Type B pancreatic cell (in vitro differentiated cells): ENCODE measurements at places on chromosomes 6 and 20.

GRCh38 chr6:113357041-113357440 is 500.1 kb upstream of the MARCKS start:
- no peak for DNase-seq

GRCh38 chr6:53813801-53814200 is 19.0 kb downstream of the LRRC1 start:
- no peak for DNase-seq

- no peak for DNase-seq
These were observed 374.8 kb downstream of the QKI start for GRCh38 chr6:163789199-163789810.

GRCh38 chr6:21899708-21900107 is 306.2 kb downstream of the SOX4 start:
- DNase-seq = no peak

DNA sequence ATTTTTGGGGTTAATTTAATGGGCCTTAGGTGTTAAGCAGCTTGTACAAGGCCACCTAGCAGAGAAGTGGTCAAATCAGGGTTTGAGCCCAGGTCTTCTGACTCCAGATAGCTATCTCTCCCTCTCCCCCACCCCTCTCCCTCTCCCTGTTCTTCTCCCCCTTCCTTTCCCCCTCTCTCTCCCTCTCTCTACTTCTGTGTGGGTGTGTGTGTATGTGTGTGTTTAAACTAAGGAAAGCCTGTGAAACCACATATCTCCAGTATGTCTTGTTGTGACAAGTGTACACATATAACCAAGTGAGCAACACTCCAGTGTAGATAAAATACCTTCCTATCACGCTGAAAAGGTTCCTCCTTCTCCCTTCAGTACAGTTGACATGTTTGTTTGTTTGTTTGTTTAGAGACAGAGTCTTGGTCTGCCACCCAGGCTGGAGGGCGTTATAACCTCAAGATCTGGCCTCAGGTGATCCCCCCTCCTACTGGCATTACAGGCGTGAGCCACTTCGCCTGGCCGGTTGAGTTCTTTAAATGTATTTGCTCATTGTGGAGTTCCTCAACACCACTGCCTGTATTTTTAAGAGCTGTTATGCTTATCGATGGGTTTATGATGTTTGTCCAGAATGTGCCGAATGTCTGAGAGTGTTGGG is 140.4 kb downstream of the JARID2 start:
- DNase-seq = no peak

DNA sequence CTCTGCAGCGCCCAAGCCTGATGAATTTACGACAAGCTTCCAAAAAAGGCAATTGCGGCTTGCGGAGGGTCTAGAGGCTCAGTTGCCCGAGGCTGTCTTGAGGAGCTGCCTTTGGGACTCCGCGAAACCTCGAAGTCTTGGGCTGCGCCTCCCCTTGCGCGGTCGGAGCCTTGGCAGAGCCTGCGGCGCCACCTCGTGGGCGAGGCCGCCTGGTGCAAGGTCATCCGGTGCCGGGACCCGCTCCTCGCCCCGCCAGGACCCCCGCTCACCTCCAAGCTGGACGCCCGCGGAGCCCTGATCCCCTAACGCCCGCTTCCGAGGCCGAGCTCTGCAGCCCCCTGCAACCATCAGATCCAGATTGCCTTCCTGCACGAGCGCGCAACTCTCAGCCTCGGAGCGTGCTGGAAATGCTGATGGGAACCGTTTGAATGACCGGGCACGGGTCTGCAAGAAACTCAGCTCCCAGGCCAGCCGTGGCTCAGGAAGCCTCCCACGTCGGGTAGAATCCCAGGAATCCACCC is 14.9 kb upstream of the FAM210B start:
- DNase-seq = peak; percentile 81

GRCh38 chr6:35166520-35166919 is 25.4 kb upstream of the TCP11 start:
- DNase-seq = no peak

DNA sequence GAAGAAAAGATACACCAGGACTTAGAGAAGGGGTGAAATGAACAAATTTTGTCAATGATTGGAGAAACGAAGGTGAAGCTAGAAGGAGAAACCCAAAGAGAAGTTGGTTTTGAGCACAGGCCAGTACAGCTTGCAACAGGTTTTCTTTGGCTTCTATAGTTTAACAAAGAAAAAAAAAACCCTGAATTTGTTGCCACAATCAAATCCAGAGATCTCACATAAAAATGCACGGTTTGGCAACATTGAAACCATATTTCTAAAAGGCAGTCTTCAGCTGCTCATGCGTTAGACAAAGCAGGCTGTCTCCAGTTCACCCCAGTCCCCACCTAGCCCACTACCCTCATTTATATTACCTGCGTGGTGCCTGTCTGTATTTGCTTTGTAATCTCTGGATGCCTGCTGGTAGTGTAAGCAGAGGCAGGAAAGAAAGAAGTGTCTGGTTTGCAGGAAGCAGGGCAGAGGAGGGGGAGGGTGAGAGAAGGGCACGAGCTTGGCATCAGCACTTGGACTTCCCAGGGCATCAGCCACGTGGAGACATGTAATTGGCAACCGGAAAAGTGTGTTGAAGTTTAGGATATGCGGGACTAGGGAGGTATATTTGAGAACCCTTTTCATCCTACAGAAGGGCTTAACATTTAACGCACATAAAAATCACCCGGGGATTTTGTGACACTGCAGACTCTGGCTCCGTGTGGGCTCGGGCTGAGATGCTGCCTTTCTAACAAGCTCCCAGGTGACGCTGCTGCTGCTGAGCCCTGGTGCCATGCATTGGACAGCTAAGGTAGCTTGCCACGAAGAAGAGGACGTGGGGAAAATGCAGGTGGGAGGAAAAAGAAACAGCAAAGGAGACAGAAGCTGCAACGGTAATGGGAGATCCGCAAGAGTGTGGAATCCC is 14.4 kb downstream of the PFDN4 start:
- no peak for DNase-seq

DNA sequence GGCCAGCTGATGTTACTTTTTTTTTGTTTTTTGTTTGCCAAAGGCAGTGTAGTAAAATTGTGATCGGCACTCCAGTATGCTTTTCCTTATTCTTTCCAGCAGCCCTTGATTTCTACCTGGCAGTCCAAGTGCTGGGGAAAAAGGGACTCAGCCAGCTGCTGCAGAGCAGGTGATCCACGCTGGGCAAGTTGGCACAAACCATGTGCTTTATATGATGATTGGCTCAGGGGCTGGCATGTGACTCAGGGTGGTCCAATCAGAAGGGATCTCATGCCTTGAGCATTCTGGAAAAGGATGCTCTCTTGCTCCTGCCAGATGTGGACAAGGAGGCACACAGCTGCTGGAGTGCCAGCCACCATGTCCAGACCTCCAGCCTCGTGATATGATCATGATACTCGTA is 54.5 kb downstream of the SULF2 start:
- DNase-seq = no peak

DNA sequence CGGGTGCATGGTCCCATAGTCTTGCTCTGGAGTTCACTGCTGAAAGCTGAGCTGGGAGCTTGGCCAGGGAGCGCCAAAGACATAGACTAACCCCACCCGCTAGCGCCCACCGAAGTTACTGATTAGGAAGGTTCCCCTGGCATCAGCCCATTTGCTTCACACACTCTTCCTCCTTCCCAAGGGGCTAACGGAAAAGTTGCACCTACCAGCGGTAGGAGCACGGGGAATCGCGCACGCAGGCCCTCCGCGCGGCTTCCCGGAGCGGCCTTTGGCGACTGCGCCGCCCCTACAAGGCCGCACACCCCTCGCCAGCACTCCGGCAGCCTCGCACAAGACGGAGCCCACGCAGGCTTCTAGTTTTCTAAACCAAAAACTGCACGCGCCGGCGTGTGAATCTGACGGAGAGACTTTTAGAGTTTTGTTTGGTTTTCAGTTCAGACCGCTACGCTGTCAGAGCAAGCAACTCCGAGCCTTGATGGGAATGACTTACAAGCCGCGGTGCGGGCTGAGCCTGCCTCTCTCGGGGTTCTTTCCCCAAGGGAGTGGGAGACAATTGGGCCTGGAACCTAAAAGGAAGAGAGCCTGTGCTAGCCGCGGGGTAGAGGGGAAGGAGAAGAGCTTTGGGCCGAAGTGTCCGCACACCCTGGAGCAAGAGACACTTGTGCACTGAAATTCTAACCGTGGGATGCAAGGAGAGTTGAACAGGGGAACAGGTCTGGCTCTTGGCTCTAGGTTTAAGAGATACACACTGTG is 891 bp upstream of the POU3F2 start:
- DNase-seq = peak; percentile 67

DNA sequence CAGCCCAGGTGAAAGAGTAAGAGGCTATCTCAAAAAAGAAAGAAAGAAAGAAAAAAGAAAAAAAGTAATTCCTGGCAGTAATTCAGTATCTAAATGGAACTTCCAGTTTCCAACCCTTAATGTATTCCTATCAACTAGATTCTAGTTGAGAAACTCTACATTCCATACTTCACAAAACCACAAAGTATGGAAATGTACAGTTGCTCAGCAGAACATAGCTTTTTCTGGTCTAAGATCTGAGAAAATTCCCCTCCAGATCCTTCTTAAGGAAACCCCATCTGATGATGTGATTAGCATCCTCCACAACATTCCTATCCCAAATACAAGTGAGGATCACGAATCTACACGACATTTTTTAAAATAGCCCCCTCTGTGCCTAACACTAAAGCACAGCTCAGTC is 3.6 kb downstream of the ARMH2 start:
- no peak for DNase-seq

DNA sequence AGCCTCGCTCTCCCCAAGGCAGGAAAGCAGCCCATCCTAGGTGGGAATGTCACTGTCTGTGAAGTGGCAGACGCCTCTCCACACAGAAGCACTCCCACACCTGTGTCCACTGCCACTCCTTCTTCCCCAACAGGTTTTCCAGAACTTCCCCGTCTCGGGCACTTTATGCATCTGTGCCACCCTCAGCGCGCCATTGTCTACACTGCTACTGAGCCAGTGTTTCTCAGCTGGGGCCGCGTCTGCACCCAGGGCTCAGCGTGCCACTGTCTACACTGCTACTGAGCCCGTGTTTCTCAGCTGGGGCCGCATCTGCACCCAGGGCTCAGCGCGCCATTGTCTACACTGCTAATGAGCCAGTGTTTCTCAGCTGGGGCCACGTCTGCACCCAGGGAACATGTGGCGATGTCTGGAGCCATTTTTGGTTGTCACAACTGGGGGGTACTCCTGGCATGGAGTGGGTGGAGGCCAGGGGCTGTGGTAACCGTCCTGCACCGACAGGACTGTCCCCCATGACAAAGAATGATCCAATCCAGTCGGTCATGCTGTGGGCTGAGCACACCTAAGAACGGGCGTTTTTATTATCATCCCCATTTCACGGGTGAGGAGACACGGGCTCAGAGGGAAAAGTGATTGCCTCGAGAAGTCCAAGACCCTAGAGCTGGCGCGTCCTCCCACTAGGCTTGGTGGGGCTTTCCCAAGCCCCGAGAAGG is 41.7 kb upstream of the ZBP1 start:
- DNase-seq = peak; percentile 40

GRCh38 chr6:149933461-149933860 is 8.4 kb upstream of the ULBP2 start:
- no peak for DNase-seq

GRCh38 chr20:45406260-45407066 is 1.6 kb upstream of the DBNDD2 start:
- no peak for DNase-seq

GRCh38 chr6:121771937-121772720 is 336.7 kb downstream of the GJA1 start:
- no peak for DNase-seq

DNA sequence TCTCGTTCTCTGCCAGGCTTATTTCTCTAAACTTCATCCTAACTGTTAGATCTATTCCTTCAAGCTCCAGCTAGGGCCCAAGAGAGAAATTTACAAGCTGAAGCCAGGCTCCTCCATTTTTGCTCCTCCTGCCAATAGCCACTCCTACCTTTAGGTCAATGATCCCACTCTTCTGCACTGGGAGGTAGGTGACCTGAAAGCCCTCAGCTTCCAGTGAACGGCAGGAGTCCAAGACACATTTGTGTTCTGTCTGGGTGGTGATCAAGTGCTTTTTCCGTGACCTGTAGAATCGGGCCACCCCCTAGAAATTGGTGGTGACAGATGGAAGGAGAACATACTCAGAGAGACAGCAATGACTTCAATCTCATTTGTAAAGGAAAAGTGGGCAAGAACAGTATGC is 8.9 kb downstream of the NFS1 start:
- peak; percentile 34 for DNase-seq

GRCh38 chr6:125208625-125209249 is 55.2 kb downstream of the TPD52L1 start:
- no peak for DNase-seq

- no peak for DNase-seq
These were observed 115.4 kb downstream of the OPN5 start for GRCh38 chr6:47897247-47897646.

- DNase-seq = no peak
These were observed 296.1 kb upstream of the FOXQ1 start for GRCh38 chr6:1015825-1016224.

DNA sequence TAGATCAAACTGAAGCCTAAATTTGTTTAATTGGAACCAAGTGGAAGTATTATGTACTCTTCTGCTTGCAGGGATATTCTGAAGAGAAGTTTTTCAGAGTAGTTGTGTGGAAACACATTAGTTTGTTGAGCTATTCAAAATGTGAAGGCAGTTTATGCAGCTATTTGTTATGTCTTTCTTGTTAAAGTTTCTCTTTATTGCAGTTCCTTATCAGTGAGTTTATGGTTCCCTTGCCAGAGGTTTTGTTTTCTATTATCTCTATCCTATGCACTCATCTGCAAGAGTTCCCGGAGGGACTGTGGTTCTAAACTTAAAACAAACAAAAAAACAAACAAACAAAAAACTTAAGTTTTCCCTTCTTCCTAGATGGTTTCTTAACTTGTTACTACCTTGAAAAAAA is 143.7 kb upstream of the SLC22A16 start:
- no peak for DNase-seq

DNA sequence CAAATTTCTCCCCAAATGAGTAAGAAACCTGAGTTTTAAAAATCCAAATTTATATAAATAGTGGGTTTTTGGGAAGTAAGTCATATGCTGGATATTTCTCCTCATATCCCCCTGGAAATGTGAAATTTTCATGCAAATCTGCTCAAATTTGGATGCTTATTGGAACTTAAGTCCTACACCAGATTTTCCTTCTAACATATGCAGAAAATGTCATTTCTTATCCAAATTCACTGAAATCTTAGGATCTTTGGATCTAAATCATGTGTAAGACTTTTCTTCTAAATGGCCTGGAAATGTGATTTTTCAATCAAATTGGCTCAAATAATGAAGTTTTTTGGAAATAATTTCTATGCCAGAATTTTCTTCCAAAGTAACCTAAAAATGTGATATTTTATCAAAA is 33.0 kb downstream of the ZNF133 start:
- no peak for DNase-seq

- no peak for DNase-seq
These were observed 3.2 kb downstream of the TNFAIP3 start for GRCh38 chr6:137870308-137870644.

GRCh38 chr6:129153257-129153656 is 270.3 kb downstream of the LAMA2 start:
- no peak for DNase-seq

- no peak for DNase-seq
These were observed 448.8 kb downstream of the RNF144B start for GRCh38 chr6:18835976-18836375.

DNA sequence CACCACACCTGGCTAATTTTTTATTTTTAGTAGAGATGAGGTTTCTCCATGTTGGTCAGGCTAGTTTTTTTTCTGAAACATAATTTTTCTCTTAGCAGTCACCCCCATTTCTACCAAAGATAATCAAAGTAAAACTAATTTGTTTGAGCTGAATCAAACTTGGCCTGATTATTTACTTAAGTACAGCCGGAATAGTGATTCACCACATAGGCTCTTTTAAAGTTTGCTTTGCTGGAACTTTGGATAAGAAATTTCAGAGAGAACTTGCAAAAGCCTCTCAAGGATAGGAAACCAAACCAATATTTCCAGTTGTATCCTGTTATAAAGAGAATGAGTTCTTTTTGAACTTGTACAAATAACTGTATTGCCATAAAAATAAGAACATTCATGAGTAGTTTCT is 105.0 kb upstream of the SYNCRIP start:
- DNase-seq = no peak
